NCI-H1694 (cell line): ENCODE measurements at places on chromosomes 4 and X.
A peak's percentile ranks its signal among the peaks of the same experiment; 100 is the strongest.

GRCh38 chr4:13703096-13703495, 75.6 kb upstream of the BOD1L1 start:
- no peak for DNase-seq

GRCh38 chr4:113024388-113024787, 25.1 kb upstream of the ANK2 start:
- no peak for DNase-seq

GRCh38 chr4:4590546-4590945, 48.7 kb upstream of the STX18 start:
- DNase-seq: no peak

DNA sequence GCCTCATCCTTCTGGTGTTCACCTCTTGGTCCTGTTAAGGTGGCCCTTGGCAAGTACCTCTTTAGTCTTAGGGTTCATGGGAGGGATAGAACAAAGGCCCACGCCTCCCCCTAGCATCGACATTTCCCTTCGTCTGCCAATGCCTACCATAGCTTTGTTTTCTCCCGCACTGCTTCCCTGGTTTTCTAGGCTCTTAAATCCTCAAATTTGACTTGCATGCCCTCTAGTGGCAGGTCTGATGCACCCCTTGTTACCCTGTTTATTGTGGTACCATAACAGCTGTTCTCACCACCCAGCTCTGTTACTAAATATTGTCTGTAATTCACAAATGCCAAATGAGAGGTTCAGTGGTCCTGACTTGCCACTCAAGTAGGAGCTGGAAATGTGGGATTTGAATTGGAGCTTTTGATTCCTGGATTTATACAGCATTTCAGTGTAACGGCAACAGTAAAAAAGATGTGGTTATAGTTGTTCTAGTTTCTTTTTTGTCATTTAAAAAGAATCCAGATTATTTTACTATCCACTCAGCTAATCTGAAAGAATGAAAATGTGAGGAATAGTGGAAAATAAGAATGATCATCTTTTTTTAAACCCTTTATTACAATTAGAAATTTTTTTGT, 100.1 kb downstream of the REPS2 start:
- DNase-seq: peak; percentile 56

GRCh38 chr4:79872738-79873137, 200.3 kb downstream of the ANTXR2 start:
- peak; percentile 36 for DNase-seq

GRCh38 chrX:66150163-66150562, 13.9 kb upstream of the HEPH start:
- DNase-seq: no peak

GRCh38 chr4:16205298-16206164, 20.7 kb downstream of the TAPT1 start:
- no peak for DNase-seq

- DNase-seq: no peak
Measured at GRCh38 chr4:153026591-153027346, 90.6 kb downstream of the FHDC1 start.

DNA sequence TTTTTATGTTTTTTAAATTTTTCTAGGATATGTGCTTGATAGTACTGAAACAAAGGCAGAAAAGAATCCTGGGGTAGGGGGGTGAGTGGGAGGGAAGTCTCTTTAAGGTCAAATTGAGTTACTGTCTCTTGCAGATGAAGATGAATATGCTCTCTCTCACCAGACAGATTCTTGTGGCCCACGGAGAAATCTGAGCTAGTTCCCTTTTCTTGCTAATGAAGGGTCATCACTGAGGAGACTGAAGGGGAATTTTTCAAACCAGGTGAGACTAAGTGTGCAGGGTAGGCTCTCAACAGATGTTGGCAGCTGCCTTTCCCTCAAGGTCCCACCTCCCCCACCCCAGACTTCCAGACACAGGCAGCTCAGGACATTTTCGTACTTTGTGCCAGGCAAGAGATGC, 21.5 kb downstream of the FAM9C start:
- no peak for DNase-seq

DNA sequence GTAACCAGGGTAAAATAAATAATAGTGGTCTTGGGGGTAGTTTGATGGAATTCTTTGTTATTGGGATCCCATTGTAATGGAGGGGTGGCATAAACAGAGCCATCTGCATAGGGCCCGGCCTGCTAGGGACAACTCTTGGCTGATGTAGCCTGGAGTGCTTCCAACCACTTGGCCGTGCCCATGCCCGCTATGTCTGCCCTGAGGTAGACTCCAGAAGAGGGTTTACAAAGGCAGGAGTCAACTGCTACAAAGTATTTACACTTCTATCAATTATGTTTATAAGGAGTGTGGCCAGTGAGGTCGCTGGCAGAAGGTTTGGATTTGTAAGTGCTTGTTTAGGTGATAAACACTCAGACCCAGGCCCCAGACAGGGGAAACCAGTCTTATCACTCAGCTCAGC, 8.1 kb downstream of the RASL11B start:
- DNase-seq: no peak

DNA sequence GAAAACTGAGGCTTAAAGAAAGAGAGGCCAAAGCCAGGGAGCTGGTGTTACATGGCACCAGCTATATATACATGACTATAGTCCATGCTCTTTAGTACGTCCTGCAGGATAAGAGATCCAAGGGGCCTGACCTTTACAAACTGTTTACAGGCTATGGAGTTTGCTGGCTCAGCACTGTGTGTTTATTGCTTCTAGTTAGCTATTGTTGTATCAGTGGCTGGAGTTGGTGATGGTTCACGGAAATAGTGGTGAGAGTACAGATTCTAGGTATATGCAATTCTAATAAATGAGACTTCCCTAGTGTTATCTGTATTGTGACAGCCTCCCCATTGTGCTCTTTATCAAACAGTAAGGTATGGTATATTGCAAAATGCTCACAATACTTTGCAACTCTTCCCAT, 46.5 kb downstream of the REPS2 start:
- DNase-seq: no peak

- DNase-seq: no peak
Measured at GRCh38 chrX:141638550-141638949, 49.0 kb downstream of the SPANXA2 start.

DNA sequence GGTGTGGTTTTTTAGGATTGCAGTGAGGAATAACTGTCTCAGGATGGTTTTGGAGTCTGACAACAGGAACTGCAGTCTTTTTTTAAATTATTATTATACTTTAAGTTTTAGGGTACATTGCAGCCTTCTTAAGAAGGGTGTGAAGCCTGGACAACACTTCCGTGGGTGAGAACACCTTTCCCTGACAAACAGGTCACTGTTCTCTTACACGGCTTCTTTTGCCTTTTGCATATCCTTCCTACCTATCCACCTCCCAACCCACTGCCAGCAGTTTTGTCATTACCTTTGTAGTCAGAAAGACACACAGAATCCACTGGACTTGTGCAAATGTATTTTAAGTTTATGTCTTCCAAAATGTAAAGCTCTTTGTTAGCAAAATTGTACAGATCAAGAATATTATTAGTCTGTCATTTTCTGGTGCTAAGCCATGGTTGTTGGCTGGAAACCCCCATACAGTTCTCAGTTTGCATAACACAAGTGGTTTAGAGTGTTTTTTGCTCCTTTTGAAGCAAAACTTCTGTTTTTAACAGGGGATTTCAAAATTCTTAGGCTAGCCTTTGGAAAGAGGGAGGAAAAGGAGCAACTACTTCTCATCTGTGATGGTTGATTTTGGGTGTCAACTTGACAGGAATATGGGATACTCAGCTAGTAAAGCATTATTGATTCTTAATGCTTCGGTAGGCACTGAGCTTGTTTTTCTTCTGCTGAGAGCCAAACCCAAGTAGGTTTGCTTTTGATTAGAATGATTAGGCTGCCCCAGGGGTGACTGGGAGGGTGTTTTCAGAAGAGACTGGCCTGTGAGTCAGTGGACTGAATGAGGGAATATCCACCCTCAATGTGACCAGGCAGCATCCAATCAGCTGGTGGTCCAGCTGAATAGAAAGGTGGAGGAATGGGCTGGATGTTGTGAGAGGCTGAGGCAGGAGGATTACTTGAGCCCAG, 29.4 kb upstream of the KLHL2 start:
- no peak for DNase-seq

GRCh38 chrX:104315555-104315954, 60.8 kb upstream of the ESX1 start:
- DNase-seq: no peak

DNA sequence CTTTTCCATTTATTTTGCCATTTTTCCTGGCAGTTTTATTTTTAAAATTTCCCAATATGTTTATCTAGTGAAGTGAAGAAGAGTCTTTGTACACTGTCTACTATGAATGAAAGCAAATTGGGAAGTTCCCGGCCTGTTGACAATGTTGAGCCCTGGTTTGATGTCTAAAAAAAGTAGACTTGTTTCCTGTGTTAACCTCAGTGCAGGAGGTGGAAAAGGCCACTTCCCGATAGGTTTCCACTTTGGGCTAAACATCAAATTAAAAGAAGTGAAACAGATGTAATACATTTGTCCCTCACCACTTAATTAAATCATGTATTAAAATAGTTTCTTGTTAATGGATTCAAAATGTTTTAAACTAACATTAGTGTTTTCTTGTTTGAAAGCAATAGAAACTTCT, 30.0 kb downstream of the BBS12 start:
- no peak for DNase-seq

GRCh38 chrX:11439846-11440245, 146.6 kb downstream of the AMELX start:
- no peak for DNase-seq

- DNase-seq: no peak
Measured at GRCh38 chr4:95000076-95000648, 242.4 kb downstream of the BMPR1B start.

DNA sequence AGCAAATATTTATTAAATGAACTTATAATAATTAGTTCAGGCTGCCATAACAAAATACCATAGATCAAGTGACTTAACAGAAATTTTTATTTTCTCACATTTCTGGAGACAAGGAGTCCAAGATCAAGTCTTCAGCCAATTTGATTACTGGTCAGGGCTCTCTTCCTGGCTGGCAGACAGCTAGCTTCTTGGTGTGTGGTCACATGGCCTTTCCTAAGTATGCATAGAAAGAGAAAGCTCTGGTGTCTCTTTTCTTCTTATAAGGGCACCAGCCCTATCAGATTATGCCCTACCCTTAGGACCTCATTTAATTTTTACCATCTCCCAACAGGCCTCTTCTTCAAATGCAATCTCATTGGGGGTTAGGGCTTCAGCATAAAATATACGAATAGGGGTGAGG, 438.5 kb upstream of the INTU start:
- no peak for DNase-seq

- no peak for DNase-seq
Measured at GRCh38 chrX:118780509-118780908, 43.1 kb upstream of the ZCCHC12 start.

- DNase-seq: no peak
Measured at GRCh38 chr4:109465069-109465468, 31.5 kb downstream of the SEC24B start.

- DNase-seq: no peak
Measured at GRCh38 chrX:108235986-108236385, 144.4 kb downstream of the ATG4A start.

DNA sequence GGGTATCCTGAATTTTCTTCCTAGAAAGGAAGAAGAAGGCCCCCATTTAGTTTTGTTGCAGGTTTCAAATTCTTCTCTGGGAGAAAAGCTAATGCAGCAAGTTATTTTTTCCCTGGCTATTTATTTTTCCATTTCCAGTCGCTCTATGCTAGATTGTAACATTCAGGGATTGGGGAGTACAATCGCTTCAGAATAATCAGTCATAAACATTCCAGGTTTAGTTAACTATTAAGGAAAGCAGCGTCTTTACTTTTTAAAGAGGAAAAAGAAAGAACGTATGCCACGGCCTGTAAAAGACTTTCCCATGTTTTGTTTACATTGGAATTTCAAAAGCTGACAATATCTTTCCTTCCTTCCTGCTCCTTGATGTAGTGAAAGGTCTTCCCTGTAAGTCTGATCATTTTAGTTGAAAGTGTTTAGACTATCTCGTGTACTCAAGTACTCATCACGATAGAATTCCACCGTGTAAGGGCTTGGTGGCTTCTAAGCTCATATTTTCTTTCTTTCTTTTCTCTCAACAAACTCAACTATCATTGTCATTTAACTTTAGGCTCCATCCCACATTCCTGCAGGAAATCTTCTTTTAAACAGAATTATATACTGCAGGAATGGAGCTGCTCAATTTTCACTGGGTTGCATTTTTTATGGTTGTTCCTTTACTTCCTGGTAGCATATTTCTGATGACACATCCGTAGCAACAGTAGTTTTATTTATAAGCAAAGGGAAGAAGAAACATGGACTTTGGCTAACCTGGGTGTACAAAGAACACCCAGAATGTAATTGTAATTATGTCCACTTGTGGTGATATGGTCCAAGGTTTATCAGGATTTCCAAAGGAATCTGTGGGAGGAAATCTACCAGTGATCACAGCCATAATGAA, 213.1 kb upstream of the FAT1 start:
- no peak for DNase-seq

- DNase-seq: no peak
Measured at GRCh38 chrX:119948381-119948780, 4.8 kb upstream of the NKAP start.

DNA sequence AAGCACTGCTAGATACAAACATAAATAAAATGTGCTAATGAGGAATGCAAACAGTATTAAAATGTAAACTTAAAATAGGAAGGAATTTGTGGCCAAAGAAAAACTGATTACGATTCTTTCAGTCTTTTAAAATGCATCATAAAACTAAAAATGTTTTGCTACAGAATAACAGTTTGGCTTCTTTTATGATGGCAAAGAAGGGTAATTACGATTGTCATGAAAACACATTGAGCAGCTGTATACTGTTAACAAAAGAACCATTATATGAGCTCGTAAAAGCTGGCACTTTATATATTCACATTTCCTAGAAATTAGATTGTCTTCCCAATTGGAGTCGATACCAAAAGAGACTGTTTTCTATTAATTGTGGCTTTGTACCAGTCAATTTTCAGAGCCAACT, 290.4 kb downstream of the NR3C2 start:
- no peak for DNase-seq

- no peak for DNase-seq
Measured at GRCh38 chr4:145216535-145216934, 36.1 kb upstream of the OTUD4 start.
